Psoas muscle (tissue), 8 donors: ENCODE measurements at places on chromosomes 1 and 21. TPM values are rescaled to one million over a fixed set of nuclear protein-coding genes. Genes with fewer than 3 reads are reported as not detected.

The SELP gene
- 1.4 TPM for total RNA-seq

- no peak for DNase-seq
- H3K4me1 ChIP-seq = no peaks in the 10 kb centered on the region
- H3K27ac ChIP-seq = no peak overlapping the region
- H3K4me3 ChIP-seq = no peak overlapping the region
- no peaks in the 10 kb centered on the region for H3K36me3 ChIP-seq
- peaks cover 3% of the 10 kb centered on the region for H3K27me3 ChIP-seq
These were observed 83.1 kb downstream of the VWA5B1 start for GRCh38 chr1:20373764-20374163.

The AIM2 gene
- total RNA-seq = 0.52 TPM

GRCh38 chr1:169745015-169745861 is 11.4 kb upstream of the SELE start:
- no peak overlapping the region for H3K27ac ChIP-seq
- no peaks in the 10 kb centered on the region for H3K27me3 ChIP-seq
- no peak for DNase-seq
- H3K36me3 ChIP-seq = no peaks in the 10 kb centered on the region
- H3K4me3 ChIP-seq = no peak overlapping the region

The MCL1 gene
- 101 TPM for total RNA-seq

The C1orf167 gene
- 5.3 TPM for total RNA-seq

The SPRR2A gene
- total RNA-seq = 0.56 TPM

The EDN2 gene
- not detected for total RNA-seq

The FBLIM1 gene
- total RNA-seq = 2.5 TPM

GRCh38 chr1:185774394-185774793 is 40.2 kb downstream of the HMCN1 start:
- no peak overlapping the region for H3K27ac ChIP-seq
- H3K4me1 ChIP-seq = no peaks in the 10 kb centered on the region
- no peak for DNase-seq
- H3K4me3 ChIP-seq = no peak overlapping the region

The AUNIP gene
- not detected for total RNA-seq

The TMEM51 gene
- 1.7 TPM for total RNA-seq
